PC-9 (cell line): ENCODE measurements at places on chromosomes 11 and 22. TPM values are rescaled to one million over a fixed set of nuclear protein-coding genes. Genes with fewer than 3 reads are reported as not detected.
A peak's percentile ranks its signal among the peaks of the same experiment; 100 is the strongest.

The OR5AL1 gene
- not detected in 2 replicates for total RNA-seq

The AP1B1 gene
- total RNA-seq = 43.9 and 50.8 TPM in 2 replicates

- no peak for DNase-seq
Observed at GRCh38 chr11:10746871-10747270, 4.2 kb upstream of the CTR9 start.

The DAGLA gene
- total RNA-seq = 8.3 and 10.1 TPM in 2 replicates

DNA sequence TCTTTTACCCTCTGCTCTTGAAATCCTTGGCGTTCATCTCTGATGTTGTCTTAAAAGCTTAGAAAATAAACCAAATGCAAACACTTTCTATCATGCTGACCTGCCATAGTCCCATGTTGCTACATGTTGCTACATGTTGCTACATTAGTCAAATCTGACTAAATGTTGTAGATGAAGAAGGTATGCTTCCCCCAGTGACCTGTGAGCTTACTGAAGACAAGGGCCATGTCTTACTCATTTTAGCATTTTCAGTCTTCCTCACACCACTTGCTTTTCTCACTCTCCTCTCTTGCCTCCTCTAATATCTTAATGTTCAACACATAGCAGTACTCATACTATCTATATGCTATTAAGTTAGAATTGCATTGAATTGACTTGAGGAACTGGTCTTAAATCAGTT lies 346.4 kb upstream of the MTNR1B start:
- no peak for DNase-seq

DNA sequence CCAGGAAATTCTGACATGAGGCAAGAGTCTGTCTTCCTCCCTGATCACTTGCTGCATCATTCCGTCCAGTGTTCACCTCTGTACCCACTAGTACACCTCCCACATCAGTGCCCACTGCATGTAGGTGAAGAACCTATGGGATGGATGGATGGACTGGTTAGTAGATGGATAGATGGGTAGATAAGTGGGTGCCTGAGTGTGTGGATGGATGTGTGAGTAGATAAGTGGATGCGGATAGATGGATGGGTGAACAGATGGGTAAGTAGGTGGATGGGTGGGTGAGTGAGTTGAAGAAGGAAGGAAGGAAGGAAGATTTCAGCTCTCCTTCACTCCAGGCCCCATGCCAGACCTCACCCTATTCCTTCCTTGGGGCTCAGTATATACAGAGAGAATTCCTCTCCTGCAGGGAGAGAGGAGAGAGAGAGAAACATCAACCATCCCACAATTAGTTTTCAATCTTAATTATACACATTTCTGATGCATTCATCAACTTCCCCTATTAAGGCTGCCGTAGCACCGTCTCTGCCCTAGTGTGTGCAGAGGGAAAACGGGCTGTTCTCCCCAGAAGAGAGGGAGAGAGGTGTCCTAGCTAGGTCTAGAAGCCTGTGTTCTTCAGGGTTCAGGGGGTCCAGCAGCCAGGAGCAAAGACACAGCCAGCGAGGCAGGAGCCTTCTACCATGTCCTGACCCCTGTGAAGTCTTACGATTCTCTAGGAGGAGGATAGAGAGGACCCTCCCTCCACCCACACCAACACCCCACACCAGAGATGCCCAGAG lies 125.3 kb downstream of the BUD13 start:
- DNase-seq = no peak

GRCh38 chr22:40376149-40376548 lies 5.8 kb downstream of the SGSM3 start:
- DNase-seq = no peak

GRCh38 chr11:76459846-76460245 lies 15.0 kb downstream of the EMSY start:
- DNase-seq = no peak

The RCOR2 gene
- 3.4 and 5.2 TPM in 2 replicates for total RNA-seq

DNA sequence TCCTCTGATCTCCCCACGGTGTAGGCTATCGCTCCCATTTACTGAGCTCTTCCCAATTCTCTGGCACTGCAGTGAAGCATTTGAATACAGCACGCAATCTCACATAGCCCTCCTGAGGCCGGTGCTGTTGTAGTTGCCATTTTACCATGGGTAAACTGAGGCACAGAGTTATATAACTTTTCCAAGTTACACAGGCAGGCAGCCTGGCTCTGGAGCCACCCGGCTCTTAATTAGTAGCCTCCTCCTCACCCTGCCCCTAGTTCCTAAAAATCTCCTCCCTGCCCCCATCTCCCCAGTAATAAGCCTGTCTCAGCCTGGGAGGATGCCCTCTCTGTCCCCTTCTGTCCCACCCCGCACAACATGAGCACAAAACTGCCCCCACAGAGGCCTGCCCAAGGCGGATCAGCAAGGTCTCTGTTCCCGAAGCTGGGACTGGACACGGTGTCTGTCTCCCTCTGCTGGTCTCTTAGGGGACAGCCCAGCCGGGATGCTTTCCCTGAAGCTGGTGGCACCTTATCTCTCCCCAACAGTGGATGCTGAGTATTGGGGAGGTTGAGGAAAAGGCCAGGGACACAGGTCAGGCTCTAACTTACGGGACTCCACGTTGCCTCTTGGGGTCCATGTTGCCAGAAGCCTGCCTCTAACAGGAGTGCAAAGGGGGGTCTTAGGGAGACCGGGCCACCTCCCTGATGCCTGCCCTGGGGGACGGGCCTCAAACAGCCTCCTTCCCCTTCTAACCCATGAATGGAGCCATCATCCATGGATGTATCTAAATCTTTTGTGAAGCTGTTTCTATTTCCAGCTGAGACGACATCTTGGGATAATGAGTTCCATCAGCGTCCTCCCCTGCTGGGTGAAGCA lies 9.1 kb upstream of the CLCF1 start:
- peak; percentile 66 for DNase-seq

DNA sequence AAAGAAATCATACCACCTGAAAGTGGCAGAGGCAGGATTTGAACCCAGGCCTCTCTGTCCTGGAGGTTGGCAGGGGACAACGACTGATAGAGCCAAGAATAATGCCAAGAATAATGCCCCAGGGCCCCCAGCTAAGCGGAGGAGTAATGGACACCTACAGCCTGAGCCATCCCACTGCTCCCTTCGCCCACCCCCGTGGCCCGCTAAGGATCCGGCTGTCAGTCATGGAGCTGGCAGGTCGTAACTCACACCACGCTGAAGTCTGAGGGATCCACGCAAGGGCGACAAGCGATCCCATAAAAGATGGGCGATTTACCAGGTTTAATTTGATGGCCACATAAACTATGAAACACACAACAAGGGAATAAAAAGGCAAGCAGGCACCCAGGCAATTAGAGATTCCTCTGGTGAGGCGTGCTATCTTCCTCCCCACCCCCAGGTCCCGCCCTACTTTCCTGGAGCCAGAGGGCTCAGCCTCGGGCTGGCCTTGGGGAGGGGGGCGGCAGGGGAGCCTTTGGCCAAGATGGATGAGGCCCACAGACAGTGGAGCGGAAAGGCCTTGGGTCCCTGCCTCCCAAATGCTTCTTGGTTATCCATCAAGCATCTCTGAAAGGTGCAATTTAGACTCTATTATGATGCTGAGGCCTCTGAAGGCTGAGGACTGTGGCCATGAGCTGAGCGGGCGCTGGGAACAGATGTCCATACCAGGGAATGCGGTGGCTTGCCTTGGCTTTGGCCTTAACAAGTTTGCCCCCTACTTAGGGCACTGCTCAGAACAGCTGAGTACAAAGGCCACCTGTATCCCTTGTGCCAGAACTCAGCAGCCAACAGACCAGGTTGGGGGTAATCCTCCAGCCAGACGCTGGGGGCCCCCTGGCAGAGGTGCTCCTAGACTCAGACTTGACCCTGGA lies 55.2 kb downstream of the MACROD1 start:
- DNase-seq = no peak

The FOLR3 gene
- total RNA-seq = not detected in 2 replicates

DNA sequence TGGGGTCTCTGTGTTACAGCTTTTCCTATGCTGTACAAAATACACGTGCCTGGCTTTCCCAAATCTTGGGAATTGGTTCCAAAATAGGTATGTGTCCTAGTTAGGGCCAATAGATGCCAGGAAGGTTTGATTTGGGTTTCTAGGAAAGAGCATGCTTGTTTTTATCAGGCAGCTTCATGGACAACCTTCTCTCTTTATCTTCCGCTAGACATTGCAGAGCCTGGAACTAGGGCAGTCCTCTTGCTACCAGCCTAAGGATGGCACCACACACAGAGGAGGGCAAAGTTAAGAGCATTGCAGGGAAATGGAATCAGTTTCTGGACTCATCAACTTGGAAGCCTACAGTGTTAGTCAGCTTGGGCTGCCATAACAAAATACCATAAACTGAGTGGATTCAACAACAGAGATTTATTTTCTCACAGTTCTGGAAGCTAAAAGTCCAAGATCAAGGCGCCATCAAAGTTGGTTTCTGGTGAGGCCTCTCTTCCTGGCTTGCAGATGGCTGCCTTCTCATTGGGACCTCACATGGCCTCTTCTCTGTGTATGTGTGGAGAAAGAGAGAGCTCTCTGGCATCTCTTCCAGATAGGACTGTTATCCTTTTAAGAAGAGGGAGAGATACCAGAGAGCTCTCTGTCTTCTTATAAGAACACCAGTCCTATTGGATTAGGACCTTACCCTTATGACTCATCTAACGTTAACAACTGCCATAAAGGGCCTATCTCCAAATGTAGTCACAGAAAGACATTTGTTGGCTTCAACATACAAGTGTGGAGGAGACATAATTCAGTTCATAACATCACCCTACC lies 27.3 kb upstream of the CREB3L1 start:
- DNase-seq = no peak

- no peak for DNase-seq
Observed at GRCh38 chr11:134624166-134624920, 212.3 kb upstream of the B3GAT1 start.

DNA sequence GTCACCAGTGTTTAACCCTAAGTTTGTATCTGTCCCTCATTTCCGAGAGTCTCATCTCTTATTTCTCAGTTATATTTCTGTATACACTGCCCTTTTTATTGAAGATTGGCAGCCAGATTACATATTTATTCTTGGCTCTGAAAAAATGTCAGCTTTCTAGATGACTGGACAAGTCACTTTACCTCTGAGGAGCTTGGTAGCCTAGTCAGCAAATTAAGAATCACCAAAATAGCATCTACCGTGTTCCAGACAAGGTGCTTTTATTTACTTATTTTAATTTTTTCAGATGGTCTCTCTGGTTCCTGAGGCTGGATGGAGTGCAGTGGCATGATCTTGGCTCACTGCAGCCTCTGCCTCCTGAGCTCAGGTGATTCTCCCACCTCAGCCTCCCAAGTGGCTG lies 5.6 kb upstream of the RBM4 start:
- DNase-seq = no peak

DNA sequence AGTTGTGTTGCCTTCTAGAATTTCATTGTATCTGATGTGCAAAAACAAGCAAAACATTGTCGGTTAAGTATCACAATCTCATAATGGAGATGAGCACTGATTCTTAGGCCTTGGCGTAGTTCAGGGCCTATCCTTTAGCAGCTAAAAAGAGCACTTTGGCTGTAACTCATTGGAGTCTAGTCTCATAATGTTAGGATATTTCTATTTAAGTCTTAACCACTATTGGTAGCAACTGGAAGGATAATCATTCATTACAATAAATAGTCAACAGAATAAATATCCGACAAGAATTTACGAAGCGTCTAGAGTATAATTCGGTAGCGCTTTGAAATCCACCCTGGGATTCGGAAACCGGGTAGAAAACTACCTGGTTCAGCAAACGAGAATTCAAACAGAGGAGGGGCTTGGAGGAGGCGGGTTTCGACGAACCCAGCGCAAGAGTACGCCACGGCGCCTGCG lies 461 bp upstream of the EED start:
- no peak for DNase-seq

DNA sequence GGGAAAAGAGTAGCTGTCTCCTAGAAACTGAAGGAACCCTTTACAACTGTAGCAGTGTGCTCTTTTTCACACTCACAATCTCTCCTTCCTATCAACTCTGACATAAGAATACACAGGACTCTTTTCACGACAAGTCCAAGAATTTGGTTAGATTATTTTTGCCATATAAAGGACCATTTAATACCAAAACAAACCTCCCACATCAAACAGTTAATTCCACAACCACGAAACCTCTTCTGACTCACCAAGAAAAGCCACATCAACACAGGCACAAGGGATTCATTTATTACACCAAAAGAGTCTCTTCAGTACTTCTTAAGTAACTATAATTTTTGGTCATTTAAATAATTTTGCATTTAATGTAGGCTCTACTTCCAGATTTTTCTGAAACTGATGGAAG lies 222.6 kb upstream of the PITPNB start:
- DNase-seq = no peak

DNA sequence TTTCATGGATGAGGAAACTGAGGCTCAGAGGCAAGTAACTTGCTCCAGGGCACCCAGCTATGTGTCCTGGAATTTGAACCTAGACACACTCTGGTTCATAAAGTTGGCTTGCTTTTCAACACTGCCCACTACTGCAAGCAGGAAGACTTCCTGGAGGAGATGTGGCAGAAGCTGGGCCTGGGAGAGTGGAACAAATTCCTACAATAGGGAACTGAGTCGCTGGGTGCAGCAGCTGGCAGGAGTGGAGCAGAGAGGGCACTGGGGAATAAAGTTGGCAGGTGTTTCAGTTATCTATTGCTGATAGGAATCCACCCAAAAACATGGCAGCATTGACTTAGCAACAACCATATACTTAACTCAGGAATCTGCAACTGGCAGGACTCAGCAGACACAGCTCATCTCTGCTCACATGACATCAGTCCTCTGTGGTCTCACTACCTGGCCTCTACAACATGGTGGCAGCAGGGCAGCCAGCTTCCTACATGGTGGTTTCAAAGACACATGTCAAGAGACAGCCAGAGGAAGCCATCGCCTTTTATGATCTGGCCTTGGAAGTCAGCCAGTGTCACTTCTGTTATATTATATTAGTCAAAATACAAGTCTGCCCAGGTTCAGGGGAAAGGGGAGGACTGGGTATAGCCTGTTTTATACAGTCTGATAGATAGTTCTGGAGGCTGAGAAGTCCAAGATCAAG lies 10.6 kb upstream of the CARD10 start:
- no peak for DNase-seq

DNA sequence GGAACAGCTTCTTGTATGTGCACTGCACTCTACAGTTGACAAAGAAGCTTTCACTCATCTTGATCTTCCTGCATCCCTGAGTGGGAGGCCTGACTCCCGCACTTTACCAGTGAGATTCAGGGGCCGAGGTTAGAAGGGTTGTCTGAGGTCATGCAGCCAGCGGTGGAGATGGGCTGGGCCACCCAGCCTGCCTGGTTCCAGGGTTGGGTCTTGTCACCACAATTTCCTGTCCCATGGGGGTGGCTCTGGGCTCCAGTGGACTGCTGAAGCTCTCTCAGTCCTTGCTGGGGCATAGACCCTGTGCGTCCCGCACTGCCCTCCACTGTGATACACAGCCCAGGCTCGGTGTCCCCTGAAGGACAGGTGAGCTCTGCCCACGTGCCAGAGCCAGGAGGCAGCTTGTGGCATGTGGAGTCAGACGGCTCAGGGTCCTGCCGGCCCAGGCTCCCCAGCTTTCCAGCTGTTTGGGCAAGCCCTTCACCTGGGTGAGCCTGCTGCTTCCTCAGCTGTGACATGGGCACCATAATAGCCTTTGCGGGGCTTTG lies 6.9 kb upstream of the MYO7A start:
- no peak for DNase-seq

DNA sequence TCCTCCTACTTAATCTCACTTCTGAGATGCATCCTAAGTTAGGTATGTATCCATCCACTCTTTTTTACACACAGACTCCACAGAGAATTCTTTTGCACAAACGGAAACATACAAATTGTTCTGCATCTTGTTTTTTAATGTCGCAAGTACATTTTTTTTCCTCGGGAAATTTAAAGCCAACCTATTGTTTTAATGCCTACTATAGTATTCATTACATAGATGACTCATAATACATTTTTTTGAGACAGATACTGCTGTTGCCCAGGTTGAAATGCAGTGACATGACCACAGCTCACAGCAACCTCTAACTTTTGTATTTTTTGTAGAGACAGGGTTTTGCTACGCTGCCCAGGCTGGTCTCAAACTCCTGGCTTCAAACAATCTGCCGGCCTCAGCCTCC lies 90.8 kb upstream of the TMEM45B start:
- DNase-seq = peak; percentile 89
